ENCODE measurements at places on chromosomes 12 and 14.

- DNase-seq = no peak
Measured at GRCh38 chr12:51399891-51400290, 8.7 kb upstream of the GALNT6 start.

- DNase-seq = no peak
Measured at GRCh38 chr14:99300190-99300589, 28.2 kb upstream of the BCL11B start.

- no peak for DNase-seq
Measured at GRCh38 chr12:71315328-71315985, 124.1 kb upstream of the LGR5 start.

DNA sequence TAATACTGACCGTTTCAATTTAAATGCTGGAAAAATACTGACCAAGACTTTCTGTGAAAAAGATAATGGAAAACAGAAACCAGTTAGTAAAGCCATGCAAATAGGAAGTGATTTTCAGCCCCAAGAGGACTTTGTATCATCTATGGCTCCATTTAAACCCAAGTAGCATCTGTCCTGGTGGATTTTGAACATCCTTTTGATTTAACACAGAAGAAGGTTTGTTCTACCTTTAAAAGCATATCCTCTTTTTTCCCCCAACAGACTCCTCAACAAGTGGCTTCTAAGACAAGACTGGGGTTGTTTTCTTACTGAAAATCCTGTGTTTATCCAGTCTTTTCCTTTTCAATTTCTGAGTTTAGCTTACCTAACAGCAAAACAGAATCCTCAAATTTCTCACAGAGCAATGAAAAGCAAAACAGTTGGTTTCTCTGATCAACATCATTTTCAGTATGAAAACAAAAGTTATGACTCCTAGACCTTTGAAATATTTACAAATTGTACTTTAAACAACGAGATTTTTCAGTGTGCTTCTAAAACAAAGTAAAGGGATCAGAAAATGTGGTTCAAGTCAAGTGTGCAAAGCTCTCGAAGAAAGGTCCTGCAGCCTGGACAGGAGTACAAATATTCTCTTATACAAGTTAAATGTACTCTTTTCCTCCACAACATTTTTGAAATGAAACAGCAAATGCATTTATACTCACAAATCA, 2.9 kb downstream of the PHLDA1 start:
- no peak for DNase-seq

DNA sequence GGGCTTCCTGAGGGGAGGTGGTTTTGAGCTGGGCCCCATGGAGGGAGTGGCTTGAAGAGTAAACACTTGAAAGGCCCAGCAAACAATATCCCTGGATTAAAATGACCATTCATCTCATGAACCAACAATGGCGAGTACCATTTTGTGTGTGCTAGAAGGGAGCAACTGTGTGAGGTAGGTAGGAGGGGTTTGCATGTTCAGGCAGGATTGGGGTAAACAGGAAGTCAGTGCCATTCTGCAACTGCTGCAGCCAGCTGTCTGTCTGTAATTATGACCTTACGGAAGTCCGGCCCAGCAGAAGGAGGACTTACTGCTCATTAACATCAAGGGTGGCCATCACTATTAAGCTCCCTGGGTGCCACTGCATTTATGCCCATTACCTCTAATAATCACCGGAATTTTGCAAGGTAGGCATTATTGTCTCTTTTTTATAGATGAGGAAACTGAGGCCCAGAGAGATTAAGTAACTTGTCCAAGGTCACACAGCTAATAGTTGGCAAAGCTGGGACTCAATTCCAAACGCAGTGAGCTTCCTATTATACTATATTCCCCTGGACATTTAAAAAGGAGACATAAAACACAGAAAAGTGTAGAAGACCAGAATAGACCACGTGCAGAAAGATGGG, 16.6 kb upstream of the IFI27L2 start:
- no peak for DNase-seq

DNA sequence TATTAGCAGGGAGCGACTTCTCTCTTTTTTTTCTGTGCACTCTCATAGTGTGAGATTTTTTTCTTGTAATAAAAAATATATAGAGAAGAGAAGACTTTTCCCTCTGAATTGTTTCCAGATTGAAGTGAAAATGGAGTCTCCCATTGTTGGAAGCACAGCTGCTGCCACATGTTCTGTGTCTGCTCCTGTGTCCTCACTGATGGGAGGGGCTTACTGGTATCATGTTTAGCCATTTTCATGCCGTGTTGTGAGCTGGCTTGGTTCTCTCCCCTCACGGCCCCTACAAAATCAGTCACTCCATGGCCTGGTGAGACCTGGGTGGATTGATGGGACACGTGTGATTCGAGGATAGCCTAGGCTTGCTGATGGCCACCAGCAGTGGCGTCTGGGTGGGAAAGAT, 379.7 kb upstream of the DDHD1 start:
- DNase-seq = no peak
